ENCODE measurements at places on chromosomes 16 and 17. TPM values are rescaled to one million over a fixed set of nuclear protein-coding genes. Genes with fewer than 3 reads are reported as not detected.

RGS9 gene
- 3.0 TPM for total RNA-seq

GRCh38 chr17:30161601-30162000 is 45.0 kb downstream of the NSRP1 start:
- no peak overlapping the region for H3K4me3 ChIP-seq
- H3K27me3 ChIP-seq = no peaks in the 10 kb centered on the region
- DNase-seq = no peak

DNA sequence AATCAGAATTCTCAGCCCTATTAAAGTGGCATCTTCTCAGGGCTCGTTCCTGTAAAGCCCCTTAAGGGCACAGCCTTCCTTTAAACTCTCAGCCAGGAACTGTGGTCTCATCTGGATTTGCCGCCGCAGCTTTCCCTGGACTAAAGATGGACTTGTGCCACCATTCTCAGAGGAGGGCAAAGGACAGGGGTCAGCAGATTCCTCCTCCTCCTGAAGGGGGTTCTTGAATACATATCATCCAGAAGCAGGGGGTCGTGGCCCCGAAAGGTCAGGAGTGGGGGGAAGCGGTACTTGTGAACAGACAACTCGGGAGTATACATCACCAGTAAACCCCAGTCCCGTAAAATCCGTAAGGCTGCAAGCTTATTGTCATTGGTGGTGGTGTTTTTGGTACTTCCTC is 174.8 kb downstream of the RPTOR start:
- no peaks in the 10 kb centered on the region for H3K4me1 ChIP-seq
- H3K27me3 ChIP-seq = no peaks in the 10 kb centered on the region
- no peaks in the 10 kb centered on the region for H3K36me3 ChIP-seq
- no peak overlapping the region for H3K27ac ChIP-seq
- no peak for DNase-seq

DNA sequence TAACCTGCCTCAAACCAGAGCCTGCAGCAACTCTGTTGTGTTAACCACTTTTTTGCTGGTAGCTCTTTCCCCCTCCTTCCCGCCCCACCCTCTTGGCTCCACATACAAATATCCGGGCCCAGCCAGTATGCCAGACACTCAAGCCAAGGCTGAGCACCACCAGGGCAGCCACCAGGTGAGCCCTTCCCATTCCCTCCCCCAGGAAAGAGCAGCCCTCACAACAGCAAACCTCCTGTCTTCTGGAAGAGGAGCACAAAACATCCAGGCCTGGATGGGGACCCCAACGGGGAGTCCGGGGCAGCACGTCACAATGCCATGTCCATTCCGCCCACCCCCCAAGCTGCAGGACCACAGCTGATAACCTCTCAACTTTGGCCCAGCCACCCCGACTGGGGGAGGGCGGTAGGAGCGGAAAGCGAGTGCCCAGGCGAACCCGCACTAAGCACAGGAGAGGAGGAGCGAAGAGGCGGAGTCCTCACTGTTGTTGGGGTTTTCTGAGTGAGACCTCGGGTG is 757 bp downstream of the ORMDL3 start:
- H3K4me1 ChIP-seq = peaks cover 3% of the 10 kb centered on the region
- H3K27me3 ChIP-seq = no peaks in the 10 kb centered on the region
- DNase-seq = peak; percentile 67
- peaks cover 8% of the 10 kb centered on the region for H3K36me3 ChIP-seq
- H3K4me3 ChIP-seq = peak overlapping the region; percentile 97

GRCh38 chr16:53043986-53044601 is 8.6 kb downstream of the CHD9NB start:
- H3K4me1 ChIP-seq = no peaks in the 10 kb centered on the region
- no peaks in the 10 kb centered on the region for H3K36me3 ChIP-seq
- no peaks in the 10 kb centered on the region for H3K27me3 ChIP-seq
- no peak overlapping the region for H3K4me3 ChIP-seq

GRCh38 chr17:40666331-40666730 is 1.4 kb upstream of the KRT222 start:
- no peaks in the 10 kb centered on the region for H3K36me3 ChIP-seq
- no peak for DNase-seq
- H3K27ac ChIP-seq = no peak overlapping the region
- peaks cover 1% of the 10 kb centered on the region for H3K27me3 ChIP-seq
- no peak overlapping the region for H3K4me3 ChIP-seq

- no peaks in the 10 kb centered on the region for H3K36me3 ChIP-seq
- H3K4me1 ChIP-seq = peaks cover 6% of the 10 kb centered on the region
- H3K27ac ChIP-seq = no peak overlapping the region
- DNase-seq = no peak
- H3K27me3 ChIP-seq = no peaks in the 10 kb centered on the region
These were observed 183.0 kb downstream of the PHKB start for GRCh38 chr16:47644166-47644565.

DNA sequence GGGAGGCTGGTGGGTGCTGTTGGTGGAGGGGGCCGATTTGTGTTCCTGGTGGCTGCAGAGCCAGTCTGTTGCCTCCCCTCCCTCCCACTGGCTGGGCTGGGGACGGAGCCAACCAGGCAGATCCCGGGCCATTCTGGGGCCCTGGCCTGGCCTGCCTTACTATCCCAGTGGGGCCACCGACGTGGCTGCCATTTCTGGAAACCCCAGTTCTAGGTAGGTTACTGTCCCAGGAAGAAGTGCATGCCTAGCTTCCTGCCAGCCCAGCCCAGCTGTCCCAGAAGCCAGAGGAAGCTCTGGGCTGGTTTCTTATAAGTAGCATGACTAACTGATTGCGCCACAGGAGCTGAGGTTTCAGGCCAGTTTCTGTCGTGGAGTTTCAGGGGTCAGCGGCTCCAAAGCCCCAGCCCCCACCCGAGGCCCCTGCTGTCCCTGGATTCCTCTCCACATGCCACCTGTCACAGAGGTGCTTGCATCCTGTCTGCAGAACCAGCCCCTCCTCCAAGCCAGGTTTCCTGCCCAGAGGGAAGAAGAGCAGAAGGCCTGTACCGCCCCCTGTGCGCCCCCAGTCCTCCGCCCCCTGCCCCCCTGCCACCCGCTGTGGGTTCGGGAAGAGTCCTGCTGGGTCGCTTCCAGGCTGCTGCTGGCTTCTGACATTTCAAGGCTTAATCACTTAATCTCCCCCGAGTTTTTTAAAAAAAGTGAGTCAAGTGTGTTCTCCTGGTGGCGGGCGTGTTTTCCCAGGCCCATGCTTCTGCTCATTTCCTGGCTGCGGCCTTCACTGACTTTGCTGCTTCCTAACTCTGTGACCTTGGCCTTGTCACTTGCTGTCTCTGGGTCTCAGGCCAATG is 13.2 kb downstream of the IL4R start:
- H3K4me1 ChIP-seq = no peaks in the 10 kb centered on the region
- H3K27ac ChIP-seq = peak overlapping the region; percentile 76
- H3K36me3 ChIP-seq = no peaks in the 10 kb centered on the region
- H3K4me3 ChIP-seq = no peak overlapping the region
- no peaks in the 10 kb centered on the region for H3K27me3 ChIP-seq

DNA sequence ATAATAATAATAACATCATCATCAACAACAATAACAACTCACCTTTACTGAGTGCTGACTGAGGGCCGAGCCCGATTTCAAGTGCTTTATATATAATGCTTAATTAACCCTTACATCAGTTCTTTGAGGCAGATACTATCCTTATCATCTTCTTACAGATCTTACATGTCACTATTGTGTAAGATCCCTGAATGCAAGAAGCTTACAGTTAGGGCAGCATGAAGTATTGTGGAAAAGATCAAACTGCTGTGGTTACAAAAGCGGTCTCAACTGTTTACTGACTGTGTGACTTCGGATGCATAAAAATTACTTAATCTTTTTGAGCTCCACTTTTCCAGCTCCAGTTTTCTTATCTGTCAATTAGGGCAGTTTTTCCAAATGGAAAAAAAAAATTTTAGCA is 3.3 kb downstream of the VAT1 start:
- no peaks in the 10 kb centered on the region for H3K27me3 ChIP-seq
- H3K4me1 ChIP-seq = no peaks in the 10 kb centered on the region
- no peak overlapping the region for H3K27ac ChIP-seq
- no peak for DNase-seq

- H3K27me3 ChIP-seq = no peaks in the 10 kb centered on the region
- no peaks in the 10 kb centered on the region for H3K36me3 ChIP-seq
- no peaks in the 10 kb centered on the region for H3K4me1 ChIP-seq
- DNase-seq = no peak
- H3K4me3 ChIP-seq = no peak overlapping the region
- no peak overlapping the region for H3K27ac ChIP-seq
These were observed 226.7 kb upstream of the ELAC2 start for GRCh38 chr17:13244513-13244912.

GRCh38 chr17:48406936-48407567 is 23.0 kb downstream of the SKAP1 start:
- H3K27ac ChIP-seq = no peak overlapping the region
- no peaks in the 10 kb centered on the region for H3K27me3 ChIP-seq
- no peaks in the 10 kb centered on the region for H3K36me3 ChIP-seq
- DNase-seq = no peak
